ENCODE measurements at places on chromosomes 11 and 22.
A peak's percentile ranks its signal among the peaks of the same experiment; 100 is the strongest.

DNA sequence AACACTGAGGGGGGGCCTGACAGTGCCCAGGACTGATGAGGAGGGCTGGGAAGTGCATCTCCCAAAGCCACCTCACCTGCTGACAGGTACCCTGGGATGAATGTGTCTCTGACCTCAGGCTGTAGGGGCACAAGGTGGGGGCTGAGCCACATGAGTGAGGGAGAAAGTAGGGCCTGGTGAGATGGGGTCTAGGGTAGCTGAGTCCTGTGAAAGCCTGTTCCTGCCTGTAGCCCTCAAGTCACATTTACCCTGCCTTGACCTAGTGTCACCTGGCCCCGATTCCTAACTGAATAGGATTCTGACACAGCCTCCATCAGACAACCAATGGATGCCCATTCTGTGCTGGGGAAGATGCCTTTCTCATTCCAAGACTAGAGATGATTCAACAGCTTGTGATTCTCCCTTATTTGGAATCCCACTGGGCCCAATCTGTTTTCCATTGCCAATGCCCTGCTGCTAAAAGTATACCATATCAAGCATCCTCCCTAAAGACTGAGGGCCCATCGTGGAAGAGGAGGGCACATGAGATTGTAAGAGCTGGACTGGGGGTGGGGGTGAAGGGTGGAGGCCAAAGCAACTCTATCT, 11.1 kb upstream of the RFPL1 start:
- DNase-seq: no peak

- DNase-seq: no peak
Measured at GRCh38 chr11:7160814-7161489, 72.2 kb downstream of the RBMXL2 start.

DNA sequence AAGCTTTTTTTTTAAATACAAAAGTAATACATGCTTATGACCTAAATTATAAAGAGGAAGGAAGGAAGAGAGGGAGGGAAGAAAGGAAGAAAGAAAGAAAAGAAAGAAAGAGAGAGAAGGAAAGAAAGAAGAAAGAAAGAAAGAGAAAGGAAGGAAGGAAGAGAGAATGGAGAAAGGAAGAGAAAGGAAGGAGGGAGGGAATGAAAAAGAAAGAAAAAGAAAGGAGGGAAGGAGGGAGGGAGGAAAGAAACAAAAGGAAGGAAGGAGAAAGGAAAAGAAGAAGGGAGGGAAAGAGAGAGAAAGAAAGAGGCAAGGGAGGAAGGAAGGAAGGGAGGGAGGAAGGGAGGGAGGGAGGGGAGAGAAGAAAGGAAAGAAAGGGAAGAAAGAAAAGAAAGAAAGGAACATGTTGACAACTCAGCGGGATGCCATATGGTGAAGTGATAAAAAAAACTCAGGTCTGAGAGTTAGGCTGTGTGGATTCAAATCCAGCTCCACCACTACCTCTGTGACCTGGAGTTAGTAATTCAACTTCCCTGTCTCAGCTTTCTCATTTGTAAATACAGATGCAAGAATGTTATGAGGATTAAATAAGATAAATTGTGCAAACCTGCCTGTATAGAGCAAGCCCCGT, 9.6 kb upstream of the EED start:
- DNase-seq: no peak

- DNase-seq: no peak
Measured at GRCh38 chr11:131889760-131890581, 519.6 kb downstream of the NTM start.

GRCh38 chr11:30774496-30775232, 188.5 kb upstream of the MPPED2 start:
- DNase-seq: no peak

DNA sequence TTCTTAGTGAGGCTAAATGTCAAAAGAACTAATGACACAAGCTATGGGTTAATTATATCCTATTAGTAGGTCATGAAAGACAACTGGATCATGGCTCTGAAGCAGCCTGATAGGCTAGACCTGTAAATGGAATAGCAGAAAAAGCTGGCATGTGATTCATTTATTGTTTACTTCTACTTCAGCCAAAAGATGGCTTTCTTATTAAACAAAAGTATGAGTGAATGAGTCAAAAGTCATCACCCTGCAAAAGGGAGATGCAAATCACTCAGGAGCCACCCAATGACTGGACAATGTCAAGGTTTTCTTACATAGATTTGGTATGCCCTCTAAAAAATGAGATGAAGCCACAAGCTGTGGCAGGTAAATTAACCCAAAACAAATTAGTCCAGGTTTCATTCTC, 138.0 kb downstream of the TRPC6 start:
- DNase-seq: peak; percentile 79

GRCh38 chr22:24512043-24512442, 16.9 kb downstream of the UPB1 start:
- no peak for DNase-seq

DNA sequence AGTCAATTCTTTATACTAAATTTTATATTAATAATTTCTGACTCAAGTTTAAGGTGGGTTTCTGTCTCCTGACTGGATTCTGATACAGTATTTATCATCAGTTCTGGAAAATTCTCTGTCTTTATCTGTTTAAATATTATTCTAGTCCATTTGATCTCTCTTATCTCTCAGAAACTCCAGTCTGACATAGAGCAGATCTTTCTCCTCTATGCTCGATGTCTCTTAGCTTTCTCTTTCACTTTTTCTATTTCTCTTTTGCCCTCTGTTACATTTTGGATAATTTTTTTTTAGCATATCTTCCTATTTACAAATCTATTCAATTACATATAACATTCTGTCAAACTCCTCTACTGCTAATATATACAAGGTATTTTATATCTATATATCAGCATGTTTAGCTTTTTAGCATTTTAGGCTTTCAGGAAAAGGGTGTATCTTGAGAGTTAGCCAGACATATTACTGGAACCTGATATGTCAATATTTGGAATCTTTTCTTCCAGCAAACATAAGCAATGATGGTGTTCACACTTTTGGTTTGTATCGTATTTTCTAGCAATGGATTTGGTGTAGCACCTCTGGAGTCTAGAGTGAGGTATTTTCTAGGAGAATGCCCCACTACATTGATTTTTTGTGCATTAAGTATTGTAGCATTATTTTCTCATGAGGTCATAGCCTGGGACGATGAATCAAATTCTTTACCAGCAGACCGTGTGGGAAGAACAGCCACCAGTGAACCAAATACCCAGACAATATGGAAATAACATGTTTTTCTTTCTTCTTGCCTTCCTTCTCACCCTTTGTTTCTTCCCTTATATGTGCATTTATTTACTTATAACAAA, 4.1 kb upstream of the NNMT start:
- DNase-seq: peak; percentile 70

GRCh38 chr11:1235306-1235900, 12.5 kb downstream of the MUC5B start:
- DNase-seq: no peak

- DNase-seq: no peak
Measured at GRCh38 chr11:60718524-60719316, 5.8 kb upstream of the MS4A18 start.

DNA sequence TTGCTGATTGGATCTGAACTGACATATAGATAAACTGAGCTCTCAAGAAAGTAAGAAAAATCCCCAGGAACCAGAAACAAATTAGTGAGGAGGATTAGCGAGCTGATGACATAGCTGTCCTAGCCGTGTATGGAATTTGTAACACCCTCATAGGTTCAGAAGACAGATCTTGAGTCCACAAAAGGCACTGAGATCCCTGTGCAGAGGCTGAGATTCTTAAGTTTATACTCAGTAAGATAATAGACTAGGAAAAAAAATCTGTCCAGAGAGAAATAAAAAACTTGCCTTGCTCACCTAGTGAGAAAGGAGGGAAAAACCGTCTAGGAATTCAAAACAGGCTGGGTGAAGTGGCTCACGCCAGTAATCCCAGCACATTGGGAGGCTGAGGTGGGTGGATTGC, 4.6 kb downstream of the NUMA1 start:
- DNase-seq: no peak

DNA sequence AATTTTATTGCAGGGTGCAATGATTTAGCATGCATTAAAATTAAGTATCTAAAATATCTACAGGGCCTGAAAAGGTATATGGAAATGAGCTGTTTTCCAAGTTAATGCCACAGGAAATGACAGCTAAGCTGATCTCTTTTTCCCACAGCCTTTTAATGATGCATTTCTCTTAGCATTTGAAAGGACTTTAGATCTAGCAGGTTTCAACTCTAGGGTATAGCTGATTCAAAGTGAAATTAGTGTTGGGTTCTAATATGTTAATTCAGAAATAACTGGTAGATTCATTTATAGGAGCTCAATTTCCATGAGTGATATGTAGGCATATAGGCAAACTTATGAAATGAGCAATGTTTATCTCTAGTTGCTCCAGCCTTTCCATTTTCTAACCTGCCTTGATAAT, 274.2 kb downstream of the CASP12 start:
- peak; percentile 12 for DNase-seq

DNA sequence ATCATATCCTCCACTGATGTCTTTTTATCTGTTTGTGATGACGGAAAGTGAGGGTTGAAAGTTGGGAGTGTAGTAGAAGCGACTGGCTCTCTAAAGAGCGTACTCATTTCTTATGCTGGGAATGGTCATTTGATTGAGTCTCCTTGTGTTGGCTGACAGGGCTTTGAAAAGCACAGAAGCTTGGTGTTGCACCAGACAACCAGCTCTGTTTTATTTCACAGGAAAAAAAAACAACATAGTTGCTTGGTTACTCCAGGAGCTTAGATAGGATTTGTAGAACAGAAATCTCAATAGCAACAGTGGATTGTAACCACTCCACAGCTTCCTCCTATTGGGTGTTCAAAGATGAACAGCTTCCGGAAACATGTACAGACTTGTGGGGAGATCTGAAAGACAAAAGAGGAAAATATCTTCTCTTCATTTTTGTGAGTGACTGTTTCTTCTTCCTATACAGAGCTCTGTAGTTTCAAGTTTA, 2.7 kb downstream of the RBM14 start:
- no peak for DNase-seq

GRCh38 chr11:67307545-67308001, 4.2 kb downstream of the SSH3 start:
- no peak for DNase-seq

DNA sequence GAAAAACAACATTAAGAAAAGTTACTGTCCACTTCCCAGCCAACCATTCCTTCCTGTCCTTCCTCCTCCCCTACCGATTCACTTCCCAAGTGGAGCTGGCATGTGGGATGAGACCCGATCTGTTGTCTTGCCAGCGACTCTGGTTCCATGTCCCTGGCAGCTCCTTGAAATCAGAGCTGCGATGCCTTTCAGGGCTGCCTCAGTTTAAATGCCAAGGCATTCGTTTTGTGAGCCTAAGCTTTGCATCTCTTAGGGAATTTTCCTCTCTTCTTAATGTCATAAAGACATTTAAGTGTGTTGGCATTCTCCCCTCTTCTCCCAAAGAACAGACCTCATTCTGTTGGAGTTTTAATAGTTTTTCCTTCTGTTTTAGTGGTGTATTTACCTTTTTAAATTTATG, 98.4 kb downstream of the EXT2 start:
- no peak for DNase-seq

- DNase-seq: peak; percentile 38
Measured at GRCh38 chr22:47850644-47851151, 1088.2 kb downstream of the TBC1D22A start.

- no peak for DNase-seq
Measured at GRCh38 chr22:23263651-23264555, 83.6 kb downstream of the BCR start.

DNA sequence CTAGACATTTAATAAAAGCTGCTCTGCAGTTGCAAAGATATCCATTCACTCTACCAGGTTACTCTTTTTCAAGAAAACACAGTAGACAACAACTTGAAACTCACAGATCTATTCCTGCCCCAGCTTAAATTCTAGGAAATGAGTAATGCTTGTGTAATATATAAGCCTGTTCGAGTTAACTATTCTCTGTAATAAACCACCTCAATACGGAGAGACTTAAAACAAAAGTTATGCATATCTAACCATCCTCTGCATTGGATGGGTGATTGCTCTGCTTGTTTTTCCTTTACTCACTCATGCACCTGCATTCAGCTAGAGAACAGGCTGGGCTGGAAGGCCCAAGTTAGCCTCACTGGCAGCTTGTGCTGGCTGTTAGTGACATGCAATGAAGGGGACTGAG, 13.3 kb downstream of the LRRC4C start:
- peak; percentile 27 for DNase-seq

DNA sequence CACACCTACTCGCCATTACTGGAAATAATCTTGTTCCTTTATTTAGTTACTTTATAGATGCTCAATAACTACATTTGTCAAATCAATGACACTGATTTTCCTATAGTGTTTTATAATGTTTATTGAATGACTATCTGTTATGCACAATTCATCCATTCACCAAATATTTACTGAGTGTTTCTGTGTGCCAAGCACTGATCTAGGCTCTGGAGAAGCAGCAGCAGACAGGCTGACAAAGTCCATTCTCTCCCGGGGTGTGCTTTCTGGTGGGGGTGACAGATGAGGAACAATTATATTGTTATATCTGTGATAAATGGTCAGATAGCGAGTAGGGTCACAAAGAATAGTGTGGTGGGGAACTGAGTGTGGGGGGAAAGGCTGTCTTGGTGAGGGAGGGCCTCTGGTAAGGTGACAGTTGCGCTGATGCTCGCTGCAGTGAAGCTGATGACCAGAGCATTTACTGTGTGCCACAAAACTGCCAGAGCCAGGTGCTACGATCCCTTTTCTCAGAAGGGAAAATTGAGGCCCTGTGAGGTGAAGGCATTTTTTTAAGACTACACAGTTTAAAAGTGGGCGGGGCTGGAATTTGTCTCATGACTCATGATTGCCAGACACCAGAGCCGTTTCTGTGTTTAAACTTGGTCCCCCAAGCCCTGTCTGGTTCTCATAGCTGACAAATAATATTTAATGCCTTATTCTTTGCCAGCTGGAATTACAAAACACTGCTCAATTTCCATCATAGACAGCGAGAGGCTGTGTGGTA, 10.2 kb downstream of the PACS1 start:
- DNase-seq: peak; percentile 87

GRCh38 chr11:121383716-121384115, 68.4 kb upstream of the SORL1 start:
- no peak for DNase-seq

DNA sequence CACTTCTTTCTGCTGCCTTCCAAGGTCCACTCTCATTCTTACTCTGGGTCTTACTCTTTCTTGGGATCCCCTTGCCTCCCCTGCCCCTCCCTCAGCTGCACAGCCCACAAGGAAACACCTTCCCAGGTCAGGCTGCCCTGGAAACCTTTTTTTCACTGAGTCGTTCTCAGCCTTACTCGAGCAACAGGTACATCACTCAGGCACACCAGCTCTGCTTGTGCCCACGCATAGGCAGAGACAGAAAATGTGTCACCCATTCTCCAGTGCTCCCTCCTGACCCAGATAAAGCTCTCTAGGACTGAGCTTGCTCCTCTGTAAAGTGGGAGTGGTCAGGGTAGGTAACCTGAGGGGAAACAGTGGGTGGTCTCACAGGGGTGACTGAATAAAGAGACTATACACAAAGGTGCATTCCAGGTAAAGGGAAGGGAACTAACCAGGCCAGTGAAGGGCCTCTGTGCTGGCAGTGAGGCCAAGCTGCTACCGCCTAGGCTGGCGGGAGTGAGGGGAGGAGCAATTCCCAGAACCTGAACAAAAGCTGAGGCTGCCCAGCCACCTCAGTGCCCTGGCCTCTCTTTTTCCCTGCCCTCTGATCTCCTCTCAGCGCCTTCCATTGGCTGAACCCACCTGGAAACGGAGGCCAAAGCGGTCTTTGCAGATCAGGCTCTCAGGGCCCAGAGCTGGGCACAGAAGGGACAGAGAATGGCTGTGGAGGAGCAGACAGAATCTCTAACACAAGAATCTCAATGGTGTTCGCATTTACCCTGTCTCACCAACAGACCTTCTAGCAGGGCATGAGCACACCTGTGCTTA, 15.9 kb downstream of the PRG3 start:
- DNase-seq: no peak

GRCh38 chr11:68052137-68052873, 13.5 kb downstream of the TCIRG1 start:
- no peak for DNase-seq

GRCh38 chr11:117997406-117997805, 11.2 kb downstream of the IL10RA start:
- no peak for DNase-seq

All from PC-3 (cell line).